ENCODE measurements at places on chromosomes 3 and 15.

DNA sequence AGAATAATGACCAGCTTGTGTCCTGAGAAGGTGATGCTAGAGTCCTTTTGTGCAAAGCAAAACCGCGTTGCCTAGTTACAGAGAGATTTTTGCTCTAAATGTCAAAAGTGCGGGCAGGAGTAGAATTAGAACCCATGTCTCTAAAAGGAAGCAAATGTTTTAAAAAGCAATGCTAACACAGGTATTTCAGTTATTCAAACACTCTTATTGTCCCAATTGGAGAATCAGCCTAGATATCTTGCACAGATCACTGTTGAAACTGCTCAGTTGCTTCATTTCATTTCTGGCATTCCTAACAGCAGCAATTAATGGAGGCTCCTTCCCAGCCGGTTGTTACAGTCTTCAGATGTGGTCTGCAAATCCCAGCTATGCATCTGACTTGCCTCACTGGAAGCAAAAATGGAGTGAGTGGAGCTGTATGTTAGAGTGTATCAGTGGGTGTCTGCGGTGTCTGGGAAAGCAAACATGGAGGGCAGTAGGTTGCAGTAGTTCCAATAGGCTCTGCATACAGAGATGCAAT lies 55.6 kb upstream of the SEMA6D start:
- no peak for DNase-seq

GRCh38 chr15:31458596-31459399 lies 132.2 kb downstream of the KLF13 start:
- DNase-seq = no peak

GRCh38 chr3:80785875-80786274 lies 975.6 kb downstream of the GBE1 start:
- DNase-seq = no peak

DNA sequence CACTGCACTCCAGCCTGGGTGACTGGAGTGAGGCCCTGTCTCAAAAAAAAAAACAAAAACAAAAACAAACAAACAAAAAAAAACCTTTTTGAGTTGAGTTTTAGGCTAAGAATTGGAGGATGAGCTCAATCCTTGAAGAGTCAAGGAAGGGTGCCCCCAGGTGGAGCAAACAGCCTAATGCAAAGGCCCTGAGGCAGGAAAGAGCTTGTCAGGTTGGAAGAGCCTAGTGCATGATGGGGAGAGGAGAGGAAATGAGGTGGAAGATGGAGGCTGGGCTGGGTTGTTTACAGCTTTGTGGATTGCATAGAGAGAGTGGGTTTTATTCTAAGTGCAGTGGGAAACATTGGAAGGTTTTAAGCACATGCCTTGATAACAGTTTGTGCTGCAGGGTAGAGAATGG lies 2.1 kb upstream of the SNX22 start:
- DNase-seq = no peak

- DNase-seq = no peak
Observed at GRCh38 chr3:184440151-184440550, 60.3 kb downstream of the CHRD start.

- no peak for DNase-seq
Observed at GRCh38 chr3:177929310-177929709, 606.9 kb upstream of the KCNMB2 start.

DNA sequence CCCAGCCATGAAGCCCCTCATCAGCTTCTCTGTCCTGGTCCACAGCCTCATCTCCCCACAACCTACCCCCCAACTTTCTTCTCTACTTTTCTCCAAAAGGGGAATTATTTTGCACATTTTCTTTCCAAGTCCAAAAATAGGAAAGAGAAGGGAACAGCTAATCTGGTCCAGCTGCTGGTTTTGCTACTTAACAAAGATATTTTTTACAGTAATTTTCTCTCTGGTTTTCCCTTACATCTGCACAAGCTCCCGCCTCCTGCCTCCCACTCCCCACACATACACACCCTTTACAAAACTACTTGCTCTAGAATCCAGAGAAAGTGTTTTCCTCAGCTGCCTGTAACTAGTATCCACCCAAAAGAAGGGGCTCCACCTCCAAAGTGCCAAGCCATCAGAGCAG lies 177.2 kb downstream of the POLR2M start:
- no peak for DNase-seq

GRCh38 chr15:79535536-79535935 lies 103.4 kb downstream of the MINAR1 start:
- no peak for DNase-seq

GRCh38 chr3:48477959-48478520 lies 25.9 kb downstream of the SHISA5 start:
- no peak for DNase-seq

GRCh38 chr3:8555725-8556472 lies 54.3 kb downstream of the LMCD1 start:
- no peak for DNase-seq

DNA sequence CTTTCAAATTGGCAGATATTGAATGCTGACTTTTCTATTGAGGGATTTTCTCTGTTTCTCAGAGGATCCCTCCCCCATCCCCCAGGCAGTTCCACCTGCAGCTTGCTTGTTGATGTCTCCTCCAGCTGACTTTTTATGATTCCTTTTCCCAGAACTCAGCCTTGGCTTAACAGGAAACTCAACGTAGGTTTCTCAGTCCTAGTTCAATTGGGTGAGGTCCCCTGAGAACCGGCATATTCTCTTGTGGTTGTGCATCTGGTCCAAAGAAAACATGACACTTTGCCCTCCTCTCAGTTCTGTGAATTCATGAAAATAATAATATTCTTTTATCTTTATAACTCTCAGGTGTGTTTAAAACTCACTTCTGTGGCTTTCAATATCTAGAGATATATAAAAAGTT lies 1222.1 kb downstream of the OTOL1 start:
- DNase-seq = no peak

DNA sequence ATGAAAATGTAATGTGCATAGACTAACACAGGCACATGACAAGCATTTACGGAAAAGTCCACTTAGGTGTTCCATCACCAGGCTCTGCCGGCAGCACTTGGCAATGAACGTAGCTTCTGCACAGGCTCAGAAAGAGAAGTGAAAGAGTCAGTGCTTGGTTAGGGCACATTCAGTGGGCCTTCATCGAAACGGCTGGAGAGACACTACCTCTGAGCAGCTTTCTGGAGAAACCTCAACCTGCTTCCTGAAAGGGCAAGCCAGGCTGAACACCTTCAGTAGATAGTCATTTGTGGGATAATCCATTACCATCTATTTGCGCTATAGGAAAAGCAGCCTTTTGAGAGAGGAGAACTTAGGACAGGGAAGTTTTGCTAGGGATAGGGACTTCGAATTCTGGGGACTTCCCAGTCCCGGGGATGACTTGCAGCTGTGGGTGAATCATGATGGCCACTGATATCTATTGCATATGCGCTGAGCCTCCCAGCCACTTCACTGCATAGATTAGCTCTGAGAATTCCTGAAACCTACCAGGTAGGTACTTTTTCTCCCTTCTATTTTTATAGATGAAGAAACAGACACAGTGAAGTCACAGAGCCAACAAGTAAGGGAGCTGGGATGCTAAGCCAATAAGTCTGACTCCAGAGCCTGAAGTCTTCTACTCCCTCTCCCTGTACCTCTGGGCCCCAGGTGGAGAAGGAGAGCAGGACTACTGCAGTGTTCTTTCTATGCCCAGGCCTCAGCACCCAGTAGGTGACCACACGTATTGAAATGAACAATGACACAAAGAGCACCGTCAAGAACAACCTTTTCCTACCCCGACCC lies 4.2 kb upstream of the SH2D7 start:
- DNase-seq = no peak

- no peak for DNase-seq
Observed at GRCh38 chr15:95557226-95558046, 773.1 kb upstream of the NR2F2 start.

- DNase-seq = no peak
Observed at GRCh38 chr3:190499122-190499521, 14.8 kb upstream of the IL1RAP start.

- no peak for DNase-seq
Observed at GRCh38 chr3:10195366-10196089, 30.8 kb downstream of the IRAK2 start.

DNA sequence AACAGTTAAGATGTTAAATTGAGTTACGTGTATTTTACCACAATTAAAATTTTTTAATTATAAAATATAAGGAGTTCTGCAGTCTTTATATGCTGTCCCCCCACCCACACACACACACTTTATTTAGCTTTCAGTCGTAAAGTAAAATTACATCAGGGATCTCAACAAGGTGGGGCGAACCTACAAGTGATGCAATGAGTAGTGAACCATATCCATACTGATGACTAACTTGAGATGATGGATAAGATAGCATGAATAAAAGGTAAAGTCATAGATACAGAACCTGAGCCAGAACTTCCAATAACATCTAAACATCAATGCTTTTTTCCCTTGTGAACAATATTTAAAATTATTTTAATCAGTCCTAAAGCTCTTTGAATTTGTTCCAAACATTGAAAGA lies 77.2 kb downstream of the VPS13C start:
- no peak for DNase-seq

- DNase-seq = no peak
Observed at GRCh38 chr15:66070220-66070934, 183.2 kb downstream of the MEGF11 start.

DNA sequence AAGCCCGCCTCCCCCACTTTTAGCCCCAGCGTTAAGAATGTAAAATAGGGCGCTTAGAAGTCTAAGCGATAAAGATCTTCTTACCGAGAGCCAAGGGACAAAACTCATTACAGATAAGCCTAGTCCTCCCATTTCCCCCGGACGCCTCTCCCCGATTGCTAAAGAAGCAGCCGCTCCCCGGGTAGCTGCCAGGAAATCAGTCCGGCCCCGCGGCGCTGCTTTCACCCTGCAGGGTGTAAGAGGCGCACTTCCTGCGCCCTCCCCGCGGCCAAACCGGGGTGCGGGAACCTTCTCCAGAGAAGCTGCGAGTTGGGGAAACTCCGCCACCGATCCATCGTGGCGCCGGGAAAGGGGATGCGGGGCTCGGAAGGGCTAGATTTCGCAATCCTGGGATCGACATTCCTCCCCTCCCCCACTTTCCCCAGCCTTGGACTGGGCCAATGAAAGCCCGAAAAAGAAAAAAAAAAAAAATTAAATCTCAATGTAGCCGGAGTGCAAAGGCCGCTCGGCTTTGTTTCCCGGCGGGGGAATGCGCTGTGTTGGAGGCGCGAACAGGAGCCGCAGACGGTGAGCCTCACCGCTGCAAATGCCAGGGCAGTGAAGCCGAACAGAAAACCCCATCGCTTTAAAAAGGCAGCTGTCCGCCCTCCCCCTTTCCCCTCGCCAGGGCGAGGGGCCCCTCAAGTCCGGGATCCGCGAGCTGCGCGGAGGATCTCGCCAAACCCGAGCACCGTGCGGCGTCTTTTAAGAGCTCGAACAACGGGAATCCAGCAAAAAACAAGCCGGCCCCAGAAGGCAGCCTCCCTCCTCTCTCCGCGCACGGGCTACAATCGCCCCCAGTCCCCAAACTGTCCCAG lies 626 bp upstream of the PTPRG start:
- no peak for DNase-seq

DNA sequence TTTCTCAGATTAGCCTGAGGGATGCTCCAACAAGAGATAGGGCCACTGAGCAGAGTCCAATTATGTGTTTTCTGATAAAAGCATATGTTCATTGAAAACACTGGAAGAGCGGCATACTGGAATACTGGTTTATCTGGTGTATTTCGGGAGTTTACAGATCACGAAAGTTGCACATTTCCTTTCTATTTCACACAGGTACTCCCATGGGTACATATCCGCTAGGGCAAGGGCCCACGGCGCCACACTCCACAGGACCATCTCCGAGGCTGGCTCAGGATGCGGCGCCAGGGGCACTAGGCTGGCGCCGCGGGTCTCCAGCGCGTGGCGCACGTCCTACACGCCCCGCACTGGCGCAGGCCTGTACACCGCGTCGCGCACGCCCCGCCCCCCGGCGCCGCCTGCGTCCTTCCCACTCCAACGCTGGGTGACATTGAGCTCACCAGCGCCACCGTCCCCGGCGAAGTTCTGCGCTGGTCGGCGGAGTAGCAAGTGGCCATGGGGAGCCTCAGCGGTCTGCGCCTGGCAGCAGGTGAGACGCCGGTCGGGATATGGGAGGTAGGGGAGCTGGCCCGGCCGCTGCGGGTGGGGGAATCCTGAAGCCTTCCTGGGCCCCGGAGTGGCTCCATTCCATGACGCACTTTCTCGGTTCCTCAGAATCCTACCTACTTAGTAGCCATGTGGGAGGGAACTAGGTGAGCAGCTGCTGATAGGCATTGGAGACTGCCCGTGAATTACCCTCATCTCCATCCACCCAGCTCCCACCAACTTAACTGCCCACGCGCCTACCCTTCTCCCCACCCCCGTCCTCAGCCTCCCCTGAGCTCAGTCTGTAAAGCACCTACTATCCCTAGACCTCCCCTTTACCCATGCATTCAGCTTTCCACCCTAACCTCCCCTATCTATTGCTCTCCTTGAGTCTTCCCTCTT lies at the start of gene FAM162A:
TSS of gene FAM162A (plus strand) at position 412 of the 927 bp plus-strand sequence. CDS start at position 496, 84 bp downstream.
- DNase-seq = peak; percentile 89

DNA sequence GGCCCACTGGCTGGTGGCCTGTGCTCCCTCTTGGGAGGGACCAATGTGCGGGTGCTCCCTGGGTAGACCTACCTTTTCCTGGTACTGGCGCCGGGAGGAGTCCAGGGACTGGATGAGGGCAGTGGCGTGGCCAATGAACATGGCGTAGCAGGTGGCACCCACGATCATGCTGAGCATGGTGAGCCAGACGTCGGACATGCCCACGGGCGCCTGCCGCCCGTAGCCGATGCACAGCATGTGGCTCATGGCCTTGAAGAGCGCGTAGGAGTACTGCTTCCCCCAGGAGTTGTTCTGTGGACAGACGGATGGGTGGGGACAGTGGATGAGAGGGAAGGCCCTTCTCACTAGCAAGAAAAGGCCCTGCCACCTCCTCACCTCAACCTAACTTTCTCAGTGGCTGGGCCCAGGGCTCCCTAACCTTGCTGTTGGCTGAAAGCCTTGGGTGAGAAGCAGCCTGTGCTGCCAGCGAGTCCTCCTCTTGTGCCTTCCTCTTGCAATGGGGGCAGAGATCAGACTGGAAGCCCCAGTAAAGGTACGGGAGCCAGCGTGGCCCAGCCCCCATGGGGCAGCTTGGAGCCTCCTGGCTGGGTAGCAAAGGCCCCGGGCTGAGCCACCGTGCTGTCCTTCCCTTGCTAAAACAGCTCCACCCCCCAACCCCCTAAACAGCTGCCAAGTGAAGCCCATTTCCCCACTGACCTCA lies 39.1 kb downstream of the HCN4 start:
- DNase-seq = no peak

DNA sequence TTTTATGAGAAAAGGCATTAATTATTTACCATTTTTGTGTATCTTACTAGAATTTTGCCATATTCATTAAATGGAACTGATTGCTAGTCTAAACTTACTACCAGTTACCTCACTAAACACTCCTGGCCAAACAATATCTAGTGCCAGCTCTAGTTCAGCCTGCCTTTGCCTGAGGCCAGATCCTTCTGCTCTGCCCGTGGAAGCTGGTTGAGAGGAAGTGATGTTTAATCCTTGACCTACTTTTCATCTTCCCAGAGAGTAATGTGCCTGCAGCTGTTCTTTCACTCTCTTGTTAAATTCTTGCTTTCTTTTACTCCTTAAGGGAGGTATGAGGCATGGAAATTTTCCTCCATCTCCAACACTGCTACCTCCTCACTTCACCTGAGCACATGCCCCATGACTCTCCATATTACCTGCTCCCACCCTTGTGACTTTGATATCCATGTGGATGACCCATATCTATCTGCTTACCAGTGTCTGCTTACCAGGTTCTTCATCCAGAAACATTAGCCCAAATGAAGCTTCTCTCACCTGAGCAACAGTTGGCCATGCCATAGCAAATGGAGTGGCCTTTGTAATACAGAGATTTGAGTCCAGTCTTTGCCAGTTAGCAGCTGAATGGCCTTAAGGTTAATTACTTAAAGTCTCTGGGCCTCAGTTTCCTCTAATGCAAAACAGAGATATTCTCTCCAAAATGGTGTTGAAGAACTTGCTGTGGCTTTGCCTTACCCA lies 53.4 kb downstream of the UBE2E1 start:
- DNase-seq = no peak

Data from T follicular helper cell (primary cell).